ENCODE measurements at places on chromosomes 11 and 22. TPM values are rescaled to one million over a fixed set of nuclear protein-coding genes. Genes with fewer than 3 reads are reported as not detected.

The TP53I11 gene
- total RNA-seq = 7.6 TPM

The KCNE3 gene
- total RNA-seq = not detected

The SLC25A45 gene
- total RNA-seq = 0.56 TPM

The DUSP18 gene
- total RNA-seq = 8.4 TPM

The TTC12 gene
- 20.7 TPM for total RNA-seq

The MYO7A gene
- total RNA-seq = not detected

The ZNF70 gene
- 1.6 TPM for total RNA-seq

Measured in airway epithelial cell (primary cell).